SJSA1 (cell line): ENCODE measurements at places on chromosomes 1 and 21. TPM values are rescaled to one million over a fixed set of nuclear protein-coding genes. Genes with fewer than 3 reads are reported as not detected.
A peak's percentile ranks its signal among the peaks of the same experiment; 100 is the strongest.

The MLLT11 gene
- 23.7 and 26.5 TPM in 2 replicates for total RNA-seq

The PRDM16 gene
- total RNA-seq: 0.05 TPM in 1 of 2 replicates, not detected in the other

The SYT2 gene
- total RNA-seq: 0.03 TPM in 1 of 2 replicates, not detected in the other

The MSTO1 gene
- 15.5 and 34.0 TPM in 2 replicates for total RNA-seq

The KCNQ4 gene
- total RNA-seq: 0.05 TPM in 1 of 2 replicates, not detected in the other

The PALMD gene
- 3.1 and 9.9 TPM in 2 replicates for total RNA-seq

- peaks cover 3% of the 10 kb centered on the region; the same call in 1 of the 2 replicates for H3K27me3 ChIP-seq
- DNase-seq: peak; percentile 48
- H3K27ac ChIP-seq: no peak overlapping the region
- no peak overlapping the region for H3K4me3 ChIP-seq
- no peaks in the 10 kb centered on the region for H3K36me3 ChIP-seq
- peaks cover 22% of the 10 kb centered on the region for H3K4me1 ChIP-seq
Measured at GRCh38 chr1:162133566-162133965, 64.1 kb downstream of the NOS1AP start.

GRCh38 chr1:54937469-54937868 lies 43.0 kb upstream of the TMEM61 start:
- peaks cover 46% of the 10 kb centered on the region for H3K4me1 ChIP-seq
- H3K27ac ChIP-seq: no peak overlapping the region
- DNase-seq: peak; percentile 32
- no peak overlapping the region for H3K4me3 ChIP-seq

GRCh38 chr1:86466109-86466844 lies 2.5 kb upstream of the CLCA1 start:
- H3K36me3 ChIP-seq: no peaks in the 10 kb centered on the region
- H3K4me1 ChIP-seq: no peaks in the 10 kb centered on the region
- H3K4me3 ChIP-seq: no peak overlapping the region
- no peak overlapping the region for H3K27ac ChIP-seq

DNA sequence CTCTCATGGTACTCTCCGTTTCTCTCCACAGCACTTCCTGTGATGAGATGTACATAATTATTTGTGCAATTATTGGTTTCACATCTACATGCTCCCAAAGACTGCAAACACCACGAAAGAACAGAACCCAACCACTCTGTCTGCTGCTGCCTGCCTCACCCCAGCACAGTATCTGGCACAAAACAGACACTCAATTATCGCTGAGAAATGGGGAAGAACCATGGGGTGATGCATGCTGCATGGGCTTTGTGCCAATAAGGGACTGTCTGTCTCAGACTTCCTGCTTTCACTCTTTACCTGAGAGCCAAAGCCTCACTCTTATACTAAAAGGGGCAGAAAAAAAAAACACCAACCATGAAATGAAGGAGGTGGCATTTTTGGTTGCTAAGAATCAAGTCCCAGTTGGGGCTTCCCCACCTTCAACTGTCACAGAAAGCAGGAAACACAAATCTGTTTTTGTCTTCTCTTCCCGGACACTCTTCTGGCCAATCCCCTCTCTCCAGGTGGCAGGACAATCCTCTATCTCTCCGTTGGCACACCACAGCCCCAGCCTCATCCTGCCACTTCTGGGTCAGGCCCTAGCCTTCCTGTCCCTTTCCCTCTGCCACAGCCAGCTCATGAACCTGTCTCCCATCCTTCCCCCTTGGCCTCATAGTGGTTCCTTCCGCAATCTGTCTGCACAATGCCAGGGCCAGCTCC lies 82.0 kb downstream of the TGFBR3 start:
- DNase-seq: no peak
- H3K36me3 ChIP-seq: no peaks in the 10 kb centered on the region
- H3K4me1 ChIP-seq: peaks cover 41% of the 10 kb centered on the region
- H3K27me3 ChIP-seq: no peaks in the 10 kb centered on the region
- H3K27ac ChIP-seq: peak overlapping the region; percentile 29; the same call in 1 of the 2 replicates

GRCh38 chr1:43881415-43881814 lies 52.2 kb upstream of the ARTN start:
- no peaks in the 10 kb centered on the region for H3K4me1 ChIP-seq
- H3K27me3 ChIP-seq: no peaks in the 10 kb centered on the region
- no peak overlapping the region for H3K27ac ChIP-seq
- DNase-seq: no peak
- H3K4me3 ChIP-seq: no peak overlapping the region
- H3K36me3 ChIP-seq: peaks cover 33% of the 10 kb centered on the region

GRCh38 chr1:1939296-1940122 lies 20.4 kb upstream of the TMEM52 start:
- H3K36me3 ChIP-seq: no peaks in the 10 kb centered on the region
- peaks cover 17% of the 10 kb centered on the region for H3K4me1 ChIP-seq
- no peak overlapping the region for H3K4me3 ChIP-seq
- no peak overlapping the region for H3K27ac ChIP-seq
- no peak for DNase-seq

DNA sequence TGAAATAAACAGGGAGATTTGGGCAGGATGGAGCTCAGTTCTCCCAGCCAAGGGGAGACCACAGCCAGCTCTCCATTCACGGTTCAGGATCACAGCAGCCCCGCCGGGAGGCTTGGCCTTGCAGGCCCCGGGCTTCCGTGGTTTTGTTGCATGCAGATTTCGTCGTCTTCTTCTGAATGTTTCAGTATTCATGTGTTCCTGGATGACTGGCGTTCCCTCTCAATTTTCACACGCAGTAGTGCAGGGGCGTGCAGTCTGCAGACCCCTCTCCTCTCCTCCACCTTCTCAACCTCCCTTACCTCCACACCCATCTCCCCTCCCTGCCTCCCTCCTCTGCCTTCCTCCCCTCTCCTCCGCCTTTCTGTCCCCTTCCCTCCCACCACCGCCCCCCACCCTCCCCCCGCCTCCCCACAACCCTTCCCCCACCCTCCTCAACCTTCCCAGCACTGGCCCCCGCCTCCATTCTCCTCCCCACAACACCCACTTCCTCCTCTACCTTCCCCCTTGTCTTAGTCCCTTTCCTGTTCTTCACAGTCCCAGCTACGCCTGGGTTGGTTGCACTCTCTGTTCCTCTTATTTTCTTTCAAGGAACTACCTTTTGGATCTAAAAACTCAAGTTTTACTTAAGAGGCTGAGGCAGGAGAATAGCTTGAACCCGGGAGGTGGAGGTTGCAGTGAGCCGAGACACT lies 8.4 kb upstream of the SLC19A1 start:
- DNase-seq: no peak
- no peak overlapping the region for H3K4me3 ChIP-seq
- H3K27ac ChIP-seq: no peak overlapping the region
- no peaks in the 10 kb centered on the region for H3K27me3 ChIP-seq
- H3K36me3 ChIP-seq: peaks cover 7% of the 10 kb centered on the region

GRCh38 chr1:236021424-236022135 lies 43.3 kb downstream of the NID1 start:
- no peak overlapping the region for H3K4me3 ChIP-seq
- no peak overlapping the region for H3K27ac ChIP-seq
- no peak for DNase-seq
- no peaks in the 10 kb centered on the region for H3K4me1 ChIP-seq
- peaks cover 35% of the 10 kb centered on the region for H3K36me3 ChIP-seq
- no peaks in the 10 kb centered on the region for H3K27me3 ChIP-seq

DNA sequence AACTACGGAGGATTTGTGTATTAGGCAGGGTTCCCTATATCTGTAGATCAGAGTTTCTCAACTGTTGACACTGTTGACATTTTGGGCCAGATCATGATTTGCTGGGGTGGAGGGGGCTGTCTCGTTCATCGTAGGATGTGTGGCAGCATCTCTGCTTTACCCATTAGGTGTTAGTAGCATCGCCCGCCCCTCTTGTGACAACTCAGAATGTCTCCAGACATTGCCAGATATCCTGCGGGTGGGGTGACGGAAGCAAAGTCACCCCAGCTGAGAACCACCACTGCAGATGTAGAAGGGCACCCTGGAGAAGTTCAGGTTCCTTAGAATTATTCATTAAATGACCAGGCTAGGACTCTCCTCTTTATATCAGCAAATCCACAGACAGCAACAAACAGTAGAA lies 125.9 kb downstream of the CLIC6 start:
- peak overlapping the region; percentile 69 for H3K27ac ChIP-seq
- H3K4me1 ChIP-seq: peaks cover 21% of the 10 kb centered on the region
- peaks cover 100% of the 10 kb centered on the region for H3K36me3 ChIP-seq
- no peaks in the 10 kb centered on the region for H3K27me3 ChIP-seq
- no peak overlapping the region for H3K4me3 ChIP-seq

DNA sequence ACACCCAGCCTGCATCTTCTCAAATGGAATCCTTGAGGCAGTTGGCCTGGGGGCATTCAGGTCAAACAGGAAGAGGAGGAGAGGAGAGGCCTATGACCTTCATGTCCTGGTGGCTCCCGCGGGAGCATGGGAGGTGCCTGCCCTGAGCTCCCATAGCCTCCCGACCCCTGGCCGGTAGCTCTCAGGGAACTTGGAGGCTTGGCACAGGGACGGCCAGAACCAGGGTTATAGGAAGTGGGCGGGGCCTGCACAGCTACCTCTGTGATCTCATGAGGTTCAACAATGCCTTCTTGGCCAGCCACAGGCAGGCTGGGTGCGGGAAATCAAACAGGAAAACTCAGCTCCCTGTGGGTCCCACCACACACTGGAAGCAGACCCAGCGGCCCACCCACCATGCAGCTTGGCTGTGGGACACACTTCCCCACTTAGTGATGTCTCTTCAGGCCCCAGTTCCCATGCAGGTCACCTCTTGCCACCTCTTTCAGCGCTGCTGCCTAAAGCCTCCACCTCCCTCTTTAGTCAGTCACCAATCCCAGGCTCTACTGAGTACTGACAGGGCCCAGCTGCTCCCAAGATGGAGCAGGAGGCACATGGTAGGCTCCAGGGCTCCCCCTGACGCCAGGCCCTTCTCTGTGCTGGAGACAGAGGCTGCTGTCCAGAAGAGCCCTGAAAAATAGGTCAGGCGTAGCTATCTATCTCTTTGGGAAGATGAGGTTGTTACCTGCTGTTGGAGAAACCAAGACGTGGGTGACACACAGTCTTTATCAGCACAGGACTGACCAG lies at the start of gene SLFNL1:
SLFNL1 (minus strand) TSS at position 200 of the 783 bp plus-strand sequence. CDS start 1,065 bp downstream, outside the sequence.
- H3K27ac ChIP-seq: no peak within 1 kb of the TSS
- peaks cover 6% of the 10 kb centered on the region; the same call in 1 of the 2 replicates for H3K4me1 ChIP-seq
- no peak within 1 kb of the TSS for H3K4me3 ChIP-seq
- no peak for DNase-seq

GRCh38 chr1:20149601-20150325 lies 10.6 kb downstream of the PLA2G2F start:
- DNase-seq: no peak
- no peaks in the 10 kb centered on the region for H3K36me3 ChIP-seq
- H3K4me1 ChIP-seq: peaks cover 4% of the 10 kb centered on the region
- H3K27me3 ChIP-seq: no peaks in the 10 kb centered on the region

- no peaks in the 10 kb centered on the region for H3K4me1 ChIP-seq
- no peaks in the 10 kb centered on the region for H3K27me3 ChIP-seq
- H3K27ac ChIP-seq: no peak overlapping the region
- DNase-seq: no peak
- peaks cover 41% of the 10 kb centered on the region for H3K36me3 ChIP-seq
- no peak overlapping the region for H3K4me3 ChIP-seq
Measured at GRCh38 chr1:39969531-39970270, 14.8 kb downstream of the MFSD2A start.

DNA sequence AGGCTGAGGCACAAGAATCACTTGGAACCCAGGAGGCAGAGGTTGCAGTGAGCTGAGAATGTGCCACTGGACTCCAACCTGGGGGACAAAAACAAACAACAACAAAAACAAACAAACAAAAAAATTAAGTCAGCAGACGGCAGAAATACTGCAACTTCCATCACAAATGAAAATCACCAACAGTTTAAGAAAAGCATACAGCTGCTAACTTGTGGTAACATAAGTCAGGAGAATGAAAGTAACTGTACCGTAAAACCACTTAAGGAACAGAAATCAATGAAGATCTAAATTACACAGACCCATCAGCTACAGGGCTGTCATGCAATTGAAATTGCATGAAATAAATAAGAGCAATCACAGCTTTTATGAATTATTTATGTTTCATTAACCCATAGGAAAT lies 25.0 kb downstream of the MCOLN2 start:
- no peaks in the 10 kb centered on the region for H3K36me3 ChIP-seq
- peaks cover 10% of the 10 kb centered on the region for H3K4me1 ChIP-seq
- no peak overlapping the region for H3K27ac ChIP-seq
- H3K4me3 ChIP-seq: no peak overlapping the region
- DNase-seq: no peak
- no peaks in the 10 kb centered on the region for H3K27me3 ChIP-seq

GRCh38 chr1:69919922-69920273 lies 285.5 kb downstream of the LRRC40 start:
- no peaks in the 10 kb centered on the region for H3K27me3 ChIP-seq
- no peaks in the 10 kb centered on the region for H3K36me3 ChIP-seq
- H3K4me3 ChIP-seq: no peak overlapping the region
- peaks cover 9% of the 10 kb centered on the region for H3K4me1 ChIP-seq
- DNase-seq: no peak
- no peak overlapping the region for H3K27ac ChIP-seq

DNA sequence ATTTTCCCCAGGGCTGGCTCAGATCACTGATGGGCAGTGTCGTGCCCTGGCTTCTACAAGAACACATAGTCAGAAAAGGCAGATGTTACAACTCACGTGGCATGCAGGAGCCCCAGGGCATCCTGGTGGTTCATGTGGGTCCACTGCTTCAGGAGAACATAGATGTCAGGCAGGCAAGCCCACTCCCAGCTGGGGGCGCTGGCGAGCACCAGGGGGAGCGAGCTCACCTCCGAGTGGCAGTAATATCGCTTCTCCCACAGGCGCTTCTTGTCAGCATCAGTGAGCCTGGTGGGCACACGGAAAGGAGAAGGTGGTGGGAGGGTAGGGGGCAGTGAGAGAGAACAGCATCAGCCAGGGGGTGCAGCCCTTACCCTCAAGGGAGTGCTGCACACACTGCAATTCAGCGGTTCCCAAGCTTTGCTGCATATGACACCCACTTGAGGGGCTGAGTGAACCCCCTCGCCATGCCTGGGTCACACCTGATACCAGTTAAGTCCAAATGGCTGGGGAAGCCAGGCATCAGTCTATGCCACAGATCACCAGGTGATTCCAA lies 34.3 kb upstream of the PPP1R15B start:
- H3K4me1 ChIP-seq: no peaks in the 10 kb centered on the region
- H3K36me3 ChIP-seq: no peaks in the 10 kb centered on the region
- H3K4me3 ChIP-seq: no peak overlapping the region
- H3K27ac ChIP-seq: no peak overlapping the region
- no peak for DNase-seq

DNA sequence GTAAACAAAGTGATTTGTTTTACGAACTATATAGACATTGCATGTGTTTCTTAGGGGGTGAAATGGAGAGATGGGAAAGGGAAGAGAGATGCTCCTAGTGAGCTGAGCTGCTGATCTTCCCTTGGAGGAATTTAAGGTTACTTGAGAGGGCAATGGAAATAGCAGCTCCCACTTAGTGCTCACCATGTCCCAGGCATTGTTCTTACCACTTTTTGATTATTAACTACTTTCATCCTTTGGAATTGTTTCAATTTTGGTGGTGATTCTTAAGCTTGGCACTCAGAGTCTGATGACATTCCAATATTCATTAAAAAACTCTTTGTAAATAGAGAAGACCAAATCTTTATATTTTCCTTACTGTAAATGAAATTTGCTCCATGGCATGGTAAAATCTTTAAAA lies 124.9 kb downstream of the ITSN1 start:
- no peak overlapping the region for H3K27ac ChIP-seq
- H3K36me3 ChIP-seq: peaks cover 41% of the 10 kb centered on the region
- no peak overlapping the region for H3K4me3 ChIP-seq
- DNase-seq: no peak
- no peaks in the 10 kb centered on the region for H3K27me3 ChIP-seq
